ENCODE measurements at places on chromosomes 16 and 17.

GRCh38 chr16:10876799-10877341 is at the start of gene CIITA:
Gene CIITA (plus strand): TSS chr16:10877202. CDS start chr16:10877331, 129 bp downstream.
- no peak for DNase-seq
- peaks cover 91% of the 10 kb centered on the region for H3K27me3 ChIP-seq
- H3K4me1 ChIP-seq: peaks cover 11% of the 10 kb centered on the region
- H3K36me3 ChIP-seq: no peaks in the 10 kb centered on the region

GRCh38 chr16:23712976-23713375 is at the start of gene ERN2:
Gene ERN2 (minus strand): TSS chr16:23713222. CDS start chr16:23713187, 35 bp downstream.
- no peaks in the 10 kb centered on the region for H3K4me1 ChIP-seq
- no peak within 1 kb of the TSS for H3K4me3 ChIP-seq
- no peaks in the 10 kb centered on the region for H3K36me3 ChIP-seq

- no peak overlapping the region for H3K4me3 ChIP-seq
- no peak overlapping the region for H3K27ac ChIP-seq
- H3K36me3 ChIP-seq: no peaks in the 10 kb centered on the region
- H3K4me1 ChIP-seq: peaks cover 28% of the 10 kb centered on the region
These were observed 23.4 kb upstream of the AXIN2 start for GRCh38 chr17:65584604-65585521.

DNA sequence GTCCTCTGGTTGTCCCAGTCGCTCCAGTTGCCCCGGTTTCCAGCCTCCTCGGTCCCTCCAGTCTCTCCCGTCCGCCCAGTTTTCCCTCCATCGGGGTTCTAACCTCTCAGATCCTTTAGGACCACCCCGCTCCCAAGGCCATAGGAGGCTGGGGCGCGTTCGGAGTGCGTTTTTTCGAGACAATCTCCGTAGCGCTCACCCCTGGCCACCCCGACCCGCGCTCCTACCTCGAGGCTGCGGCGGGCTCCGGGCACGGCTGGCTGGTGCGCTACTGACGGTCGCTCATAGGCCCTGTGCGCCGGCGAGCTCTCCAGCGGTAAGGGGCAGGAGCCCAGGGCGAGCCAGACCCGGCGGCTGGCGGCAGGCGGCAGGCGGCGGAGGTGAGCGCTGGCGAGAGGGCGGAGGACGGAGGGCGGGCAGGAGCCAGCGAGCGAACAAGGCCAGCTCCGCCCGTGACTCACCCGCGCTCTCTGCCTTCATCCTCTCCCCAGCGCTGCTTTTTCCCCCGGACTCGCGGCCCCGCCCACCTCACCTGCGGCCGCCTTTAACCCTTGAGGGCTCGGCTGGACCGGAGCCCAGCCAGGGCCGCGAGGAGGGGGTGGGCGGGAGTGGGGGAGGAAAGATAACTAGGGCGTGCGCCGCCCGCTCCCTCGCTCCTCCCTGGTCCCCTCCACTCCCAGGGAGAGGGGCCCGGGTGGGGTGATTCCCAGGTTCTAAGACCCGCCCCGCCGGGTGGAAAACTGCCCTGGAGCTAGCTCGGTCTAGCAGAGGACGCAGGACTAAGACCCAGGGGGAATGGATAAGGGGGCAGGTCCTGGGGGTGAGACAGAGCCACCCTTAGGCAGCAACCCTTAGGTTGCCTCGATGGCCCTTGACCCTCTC is at the start of gene SP6:
TSS of gene SP6 (minus strand) at position 472 of the 882 bp plus-strand sequence. CDS start 2,734 bp downstream, outside the sequence.
- peak within 1 kb of the TSS; percentile 85 for H3K4me3 ChIP-seq
- peaks cover 85% of the 10 kb centered on the region for H3K4me1 ChIP-seq
- H3K27ac ChIP-seq: no peak within 1 kb of the TSS
- DNase-seq: peak; percentile 80
- H3K36me3 ChIP-seq: no peaks in the 10 kb centered on the region
- peaks cover 79% of the 10 kb centered on the region for H3K27me3 ChIP-seq

DNA sequence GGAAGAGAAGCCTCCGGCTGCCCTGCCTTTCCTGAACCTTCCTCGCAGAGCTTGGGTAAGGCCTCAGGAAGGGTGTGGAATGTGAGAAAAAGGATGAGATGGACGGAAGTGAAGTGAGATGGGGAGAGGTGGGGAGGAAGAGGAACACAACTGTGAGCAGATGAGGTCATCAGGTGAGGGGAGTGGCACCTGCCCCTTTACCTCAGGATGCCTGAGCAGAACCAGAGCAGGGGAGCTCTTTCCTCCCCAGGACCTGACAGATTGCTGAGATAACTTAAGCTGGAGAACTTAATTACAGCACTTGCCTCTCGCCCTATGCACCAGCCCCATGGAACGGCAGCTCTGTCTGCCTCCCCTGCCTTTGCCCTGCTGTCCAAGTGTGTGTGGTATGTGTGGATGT is 29.8 kb downstream of the TMEM132E start:
- no peaks in the 10 kb centered on the region for H3K36me3 ChIP-seq
- H3K4me1 ChIP-seq: peaks cover 39% of the 10 kb centered on the region
- no peak overlapping the region for H3K4me3 ChIP-seq
- H3K27me3 ChIP-seq: peaks cover 100% of the 10 kb centered on the region
- no peak for DNase-seq
- H3K27ac ChIP-seq: no peak overlapping the region

- no peak for DNase-seq
- no peak overlapping the region for H3K4me3 ChIP-seq
- H3K4me1 ChIP-seq: peaks cover 56% of the 10 kb centered on the region
- H3K36me3 ChIP-seq: peaks cover 25% of the 10 kb centered on the region
- H3K27ac ChIP-seq: no peak overlapping the region
These were observed 37.3 kb upstream of the MRPS23 start for GRCh38 chr17:57887161-57887560.

DNA sequence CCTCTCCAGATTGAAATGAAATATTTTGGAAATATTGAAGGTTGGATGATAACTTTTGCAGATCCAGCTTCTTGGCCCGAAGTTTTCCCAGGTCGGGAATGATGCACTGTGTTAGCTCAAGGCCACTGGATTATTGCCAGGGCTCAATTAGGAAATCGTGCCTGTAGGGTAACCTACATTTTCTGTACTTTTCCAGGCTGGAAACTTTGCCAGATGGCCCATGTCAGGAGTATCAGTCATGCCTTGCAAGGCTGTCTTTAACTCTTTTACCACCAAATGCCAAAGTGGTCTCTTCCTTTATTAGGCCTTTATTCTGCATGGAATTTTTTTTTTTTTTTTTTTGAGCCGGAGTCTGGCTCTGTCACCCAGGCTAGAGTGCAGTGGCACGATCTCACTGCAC is 8.9 kb upstream of the SEC14L1 start:
- H3K4me3 ChIP-seq: no peak overlapping the region
- no peak overlapping the region for H3K27ac ChIP-seq
- peaks cover 80% of the 10 kb centered on the region for H3K4me1 ChIP-seq
- H3K27me3 ChIP-seq: peaks cover 12% of the 10 kb centered on the region
- no peak for DNase-seq

GRCh38 chr16:48003206-48003907 is 152.4 kb downstream of the ABCC12 start:
- H3K27me3 ChIP-seq: peaks cover 4% of the 10 kb centered on the region
- peaks cover 4% of the 10 kb centered on the region for H3K36me3 ChIP-seq
- H3K4me1 ChIP-seq: peaks cover 52% of the 10 kb centered on the region
- DNase-seq: peak; percentile 66

- peaks cover 49% of the 10 kb centered on the region for H3K4me1 ChIP-seq
- no peak overlapping the region for H3K27ac ChIP-seq
- H3K27me3 ChIP-seq: peaks cover 87% of the 10 kb centered on the region
- no peaks in the 10 kb centered on the region for H3K36me3 ChIP-seq
- no peak for DNase-seq
These were observed 2.4 kb downstream of the RTN4RL1 start for GRCh38 chr17:2022647-2023240.

GRCh38 chr17:42411361-42411760 is 11.7 kb downstream of the CAVIN1 start:
- no peaks in the 10 kb centered on the region for H3K36me3 ChIP-seq
- H3K4me3 ChIP-seq: no peak overlapping the region
- no peak overlapping the region for H3K27ac ChIP-seq
- H3K4me1 ChIP-seq: peaks cover 18% of the 10 kb centered on the region
- peaks cover 4% of the 10 kb centered on the region for H3K27me3 ChIP-seq
- DNase-seq: no peak

GRCh38 chr16:10558746-10559641 is 21.4 kb downstream of the EMP2 start:
- peaks cover 6% of the 10 kb centered on the region for H3K4me1 ChIP-seq
- DNase-seq: no peak
- peaks cover 39% of the 10 kb centered on the region for H3K36me3 ChIP-seq

GRCh38 chr17:79615446-79615845 is 4.6 kb upstream of the RBFOX3 start:
- no peak overlapping the region for H3K4me3 ChIP-seq
- H3K36me3 ChIP-seq: no peaks in the 10 kb centered on the region
- H3K27me3 ChIP-seq: peaks cover 95% of the 10 kb centered on the region
- no peak for DNase-seq

GRCh38 chr17:66713533-66714042 is 121.3 kb upstream of the CACNG5 start:
- peaks cover 73% of the 10 kb centered on the region for H3K4me1 ChIP-seq
- DNase-seq: no peak
- H3K27me3 ChIP-seq: no peaks in the 10 kb centered on the region
- H3K36me3 ChIP-seq: no peaks in the 10 kb centered on the region

GRCh38 chr16:86924537-86924936 is 346.2 kb downstream of the FOXL1 start:
- H3K4me1 ChIP-seq: peaks cover 61% of the 10 kb centered on the region
- H3K4me3 ChIP-seq: no peak overlapping the region
- peak overlapping the region; percentile 27 for H3K27ac ChIP-seq
- no peak for DNase-seq

DNA sequence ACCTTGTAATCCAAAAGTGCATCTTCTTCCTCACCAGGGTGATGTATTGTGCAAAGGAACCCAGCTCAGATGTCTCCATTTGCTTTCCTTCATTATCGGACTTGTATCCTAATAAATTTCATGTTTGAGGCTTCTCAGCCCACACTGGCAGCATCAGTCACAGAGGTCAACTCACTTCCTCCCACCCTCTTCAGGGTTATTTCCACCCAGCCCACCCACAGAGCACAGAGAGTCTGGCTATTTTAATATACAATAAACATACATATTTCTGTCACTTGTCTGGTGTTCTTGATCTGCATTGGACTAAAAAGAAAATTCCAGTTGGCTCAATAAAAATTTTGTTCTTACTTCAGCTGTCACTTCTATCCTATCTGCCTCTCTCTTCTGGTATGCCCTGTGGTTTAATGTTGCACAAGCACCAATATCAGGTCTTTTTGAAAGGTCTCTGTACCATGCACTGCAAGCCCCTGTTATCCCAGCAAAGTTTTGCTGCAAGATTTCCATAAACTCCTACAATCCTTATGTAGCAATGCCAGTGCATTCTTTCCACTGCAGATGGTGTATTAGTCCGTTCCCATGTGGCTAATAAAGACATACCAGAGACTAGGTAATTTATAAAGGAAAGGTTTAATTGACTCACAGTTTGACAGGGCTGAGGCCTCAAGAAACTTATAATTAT is 201.8 kb downstream of the CDH11 start:
- DNase-seq: no peak
- H3K4me3 ChIP-seq: no peak overlapping the region
- peaks cover 13% of the 10 kb centered on the region for H3K27me3 ChIP-seq

GRCh38 chr17:69412251-69412671 is 2.2 kb upstream of the MAP2K6 start:
- no peaks in the 10 kb centered on the region for H3K36me3 ChIP-seq
- no peak overlapping the region for H3K4me3 ChIP-seq
- H3K27ac ChIP-seq: no peak overlapping the region
- no peaks in the 10 kb centered on the region for H3K27me3 ChIP-seq
- DNase-seq: no peak

DNA sequence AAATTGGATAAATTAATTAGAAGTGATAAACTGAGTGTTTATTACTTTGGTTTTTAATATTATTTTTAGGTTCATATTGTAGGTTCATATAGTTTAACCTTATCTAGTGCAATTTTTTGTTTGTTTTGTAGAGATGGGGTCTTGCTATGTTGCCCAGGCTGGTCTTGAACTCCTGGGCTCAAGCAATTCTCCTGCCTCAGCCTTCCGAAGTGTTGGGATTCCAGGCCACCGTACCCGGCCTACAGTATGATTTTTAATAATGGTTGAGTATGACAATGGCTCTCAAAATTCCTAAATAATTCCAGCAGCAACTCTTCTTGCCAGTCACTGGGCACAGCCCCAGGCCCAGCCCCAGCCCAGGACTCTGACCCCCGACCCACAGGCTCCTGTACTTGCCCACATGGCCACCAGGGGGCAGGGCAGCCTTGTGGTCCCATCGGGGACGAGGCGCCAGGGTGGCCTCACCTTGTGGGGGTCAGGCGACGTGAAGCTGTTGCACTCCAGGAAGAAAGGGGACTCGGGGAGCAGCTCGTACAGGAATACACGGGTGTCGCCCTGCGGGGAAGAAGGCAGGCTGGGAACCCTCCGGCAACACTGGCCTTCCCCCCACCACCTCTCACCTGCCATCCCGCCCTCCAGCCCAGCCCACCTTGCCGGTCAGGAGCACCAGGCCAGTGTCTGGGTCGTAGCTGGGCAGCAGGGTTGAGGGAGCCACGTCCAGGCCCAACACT is 7.9 kb upstream of the PAM16 start:
- H3K4me1 ChIP-seq: peaks cover 21% of the 10 kb centered on the region
- no peak overlapping the region for H3K27ac ChIP-seq
- no peak overlapping the region for H3K4me3 ChIP-seq
- peaks cover 6% of the 10 kb centered on the region for H3K27me3 ChIP-seq

DNA sequence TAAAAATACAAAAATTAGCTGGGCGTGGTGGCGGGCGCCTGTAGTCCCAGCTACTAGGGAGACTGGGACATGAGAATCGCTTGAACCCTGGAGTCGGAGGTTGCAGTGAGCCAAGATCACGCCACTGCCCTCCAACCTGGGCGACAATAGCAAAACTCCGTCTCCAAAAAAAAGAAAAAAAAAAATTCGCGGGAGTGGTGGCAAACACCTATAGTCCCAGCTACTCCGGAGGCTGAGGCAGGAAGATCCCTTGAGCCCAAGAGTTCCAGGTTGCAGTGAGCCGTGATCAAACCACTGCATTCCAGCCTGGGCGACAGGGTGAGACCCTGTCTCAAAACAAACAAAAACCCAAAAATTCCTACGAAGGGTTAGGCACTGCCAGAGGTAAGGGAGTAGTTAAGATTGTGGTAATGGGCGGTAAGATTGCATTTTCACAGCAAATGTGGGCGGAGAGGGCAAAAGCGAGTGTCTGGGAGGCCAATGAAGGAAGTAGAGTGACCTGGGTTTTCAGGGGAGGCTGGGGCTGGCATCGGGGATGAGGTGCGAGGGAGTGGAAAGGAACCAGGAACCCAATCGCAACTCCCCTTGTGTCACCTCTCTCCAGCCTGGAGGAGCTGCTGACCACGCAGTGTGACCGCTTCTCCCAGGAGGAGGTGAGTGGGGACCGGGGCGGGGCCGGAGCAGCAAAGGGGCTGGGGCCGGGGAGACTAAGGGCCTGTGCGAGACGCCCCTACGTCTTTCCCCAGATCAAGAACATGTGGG is 2.6 kb downstream of the MYL11 start:
- peak overlapping the region; percentile 86 for H3K4me3 ChIP-seq
- no peak for DNase-seq
- H3K36me3 ChIP-seq: peaks cover 5% of the 10 kb centered on the region
- peaks cover 76% of the 10 kb centered on the region for H3K4me1 ChIP-seq
- H3K27ac ChIP-seq: peak overlapping the region; percentile 100
- no peaks in the 10 kb centered on the region for H3K27me3 ChIP-seq
